CMK (cell line): ENCODE measurements at places on chromosomes 13 and 19.

GRCh38 chr19:8253678-8254077, 44.5 kb downstream of the CERS4 start:
- DNase-seq = no peak

- DNase-seq = no peak
These were observed 46.4 kb downstream of the SOX1 start for GRCh38 chr13:112113348-112113747.

DNA sequence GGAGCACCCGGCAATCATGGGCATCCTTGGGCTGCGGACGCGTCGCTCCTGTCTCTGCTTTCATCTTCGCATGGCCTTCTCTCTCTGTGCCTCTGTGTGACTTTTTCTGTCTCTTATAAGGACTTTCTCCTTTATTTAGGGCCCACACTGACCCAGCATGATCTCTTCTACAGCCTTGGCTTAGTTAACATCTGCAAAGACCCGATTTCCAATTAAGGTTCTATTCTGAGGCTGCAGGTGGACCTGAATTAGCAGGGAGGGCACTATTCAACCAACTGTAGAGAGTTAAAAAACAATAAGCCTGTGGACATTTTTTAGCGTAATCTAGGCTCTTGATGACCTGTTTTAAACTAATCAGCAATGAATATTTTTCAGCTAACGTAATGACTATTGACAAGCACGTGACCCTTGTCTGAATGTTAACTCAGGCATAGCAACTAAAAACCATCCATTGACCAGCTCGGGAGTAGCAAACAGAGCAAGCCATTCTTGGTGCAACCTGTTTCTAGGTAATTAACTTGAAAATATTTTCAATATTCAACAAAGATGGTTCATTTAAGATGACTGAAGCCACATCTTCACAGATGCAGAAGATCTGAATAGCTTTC, 15.2 kb downstream of the F10 start:
- DNase-seq = no peak

GRCh38 chr19:3959766-3960131, 11.2 kb downstream of the DAPK3 start:
- DNase-seq = no peak

- no peak for DNase-seq
These were observed 5.6 kb downstream of the FCGRT start for GRCh38 chr19:49518033-49518432.

- DNase-seq = no peak
These were observed 35.1 kb downstream of the MTMR6 start for GRCh38 chr13:25252225-25252624.

GRCh38 chr19:46016426-46017094, 6.3 kb downstream of the PGLYRP1 start:
- peak; percentile 55 for DNase-seq

GRCh38 chr13:31905961-31906360, 125.6 kb upstream of the FRY start:
- no peak for DNase-seq

DNA sequence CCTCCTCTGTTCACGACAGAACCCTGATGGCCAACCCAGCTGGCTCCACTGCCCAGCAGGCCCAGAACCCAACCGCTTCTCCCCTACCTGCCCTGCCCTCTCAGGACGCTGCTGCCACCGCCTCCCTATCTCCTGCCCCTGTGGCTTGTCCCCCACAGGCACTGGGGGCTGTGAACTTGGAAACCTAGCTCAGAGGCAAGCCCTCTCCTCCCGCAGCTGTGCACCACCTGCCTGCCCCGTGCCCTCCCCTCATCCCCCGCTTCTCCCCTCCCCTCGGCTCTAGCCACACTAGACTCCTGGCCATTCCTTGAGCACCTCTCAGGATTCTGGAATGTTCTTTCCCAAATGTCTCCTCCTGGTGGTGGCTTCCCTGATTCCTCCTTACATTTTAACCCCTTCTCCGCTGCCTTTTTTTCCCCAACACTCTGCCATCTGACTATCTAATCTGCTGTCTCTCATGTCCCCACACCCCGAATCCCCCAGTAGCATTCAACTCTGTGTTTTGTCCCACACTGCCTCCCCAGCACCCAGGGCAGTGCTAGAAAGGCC, 6.7 kb downstream of the NANOS3 start:
- no peak for DNase-seq

DNA sequence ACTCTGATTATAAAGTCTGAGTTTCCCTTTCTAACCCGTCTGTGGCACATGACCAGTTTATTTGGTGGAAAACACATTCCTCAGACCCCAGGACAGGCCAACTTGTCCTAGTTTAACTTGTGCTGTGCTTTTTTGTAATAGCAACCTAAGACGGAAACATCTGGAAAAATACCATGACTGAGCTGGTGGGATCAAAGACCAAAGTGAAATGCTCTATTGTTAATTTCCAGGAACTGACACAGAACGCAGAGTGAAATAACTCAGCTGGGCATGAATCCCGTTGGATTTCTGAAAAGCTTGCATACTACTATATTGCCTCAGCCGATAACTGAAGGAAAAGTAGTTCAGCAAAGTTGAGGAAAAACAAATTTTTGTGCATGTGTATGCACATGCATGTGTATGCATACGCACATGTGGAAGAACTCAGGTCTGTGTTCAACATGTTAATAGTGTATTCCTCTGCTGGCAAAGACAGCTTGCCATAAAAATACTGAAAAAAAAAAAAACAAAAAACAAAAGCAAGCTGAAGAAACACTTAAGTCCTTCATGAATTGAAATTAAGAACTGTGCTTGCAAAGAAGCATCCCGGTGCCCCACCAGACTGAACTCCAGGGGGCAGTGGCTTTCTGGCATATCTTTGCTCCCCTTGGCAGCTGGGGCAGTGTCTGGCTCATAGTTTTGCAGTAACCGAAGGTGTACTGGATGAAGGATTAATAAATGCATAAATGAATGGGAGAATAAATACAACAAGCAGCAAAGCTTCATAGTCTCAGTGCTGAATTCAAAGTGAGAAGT, 187.8 kb downstream of the LHFPL6 start:
- DNase-seq = no peak

DNA sequence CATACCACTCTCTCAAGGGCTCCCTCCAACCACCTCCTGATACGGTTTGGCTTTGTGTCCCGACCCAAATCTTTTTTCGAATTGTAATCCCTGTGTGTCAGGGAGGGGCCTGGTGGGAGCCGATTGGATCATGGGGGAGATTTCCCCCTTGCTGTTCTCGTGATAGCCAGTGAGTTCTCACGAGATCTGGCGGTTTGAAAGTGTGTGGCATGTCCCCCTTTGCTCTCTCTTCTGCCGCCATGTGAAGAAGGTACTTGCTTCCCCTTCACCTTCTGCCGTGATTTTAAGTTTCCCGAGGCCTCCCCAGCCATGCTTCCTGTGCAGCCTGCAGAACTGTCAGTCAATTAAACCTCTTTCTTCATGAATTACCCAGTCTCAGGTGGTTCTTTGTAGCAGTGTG, 34.7 kb upstream of the SLC15A1 start:
- no peak for DNase-seq

GRCh38 chr19:53365134-53365898, at the start of gene ZNF525:
TSS of gene ZNF525 (plus strand) at chr19:53365705. CDS start at chr19:53372282, 6,577 bp downstream.
- peak; percentile 78 for DNase-seq

DNA sequence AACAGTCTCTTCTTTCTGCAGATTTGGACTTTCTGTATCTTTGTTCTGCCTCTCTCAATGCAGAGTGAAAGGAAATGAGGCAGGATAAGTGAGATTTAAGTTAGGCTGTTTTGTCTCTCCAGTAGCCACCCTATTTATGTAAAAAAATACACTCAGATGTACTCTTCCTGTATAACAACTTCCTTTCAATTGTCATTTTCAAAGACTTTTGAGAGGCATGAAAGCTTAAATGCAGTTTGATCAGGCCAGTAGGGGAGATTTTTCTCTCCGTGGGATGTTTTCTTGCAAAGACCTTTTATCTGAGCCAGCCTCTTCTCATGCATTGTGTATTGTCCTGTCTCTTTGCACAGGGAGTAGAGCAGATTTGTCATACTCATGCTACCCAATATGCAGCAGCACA, 166.8 kb downstream of the SLITRK5 start:
- DNase-seq = no peak

GRCh38 chr19:15122331-15123030, 15.3 kb downstream of the SYDE1 start:
- no peak for DNase-seq

DNA sequence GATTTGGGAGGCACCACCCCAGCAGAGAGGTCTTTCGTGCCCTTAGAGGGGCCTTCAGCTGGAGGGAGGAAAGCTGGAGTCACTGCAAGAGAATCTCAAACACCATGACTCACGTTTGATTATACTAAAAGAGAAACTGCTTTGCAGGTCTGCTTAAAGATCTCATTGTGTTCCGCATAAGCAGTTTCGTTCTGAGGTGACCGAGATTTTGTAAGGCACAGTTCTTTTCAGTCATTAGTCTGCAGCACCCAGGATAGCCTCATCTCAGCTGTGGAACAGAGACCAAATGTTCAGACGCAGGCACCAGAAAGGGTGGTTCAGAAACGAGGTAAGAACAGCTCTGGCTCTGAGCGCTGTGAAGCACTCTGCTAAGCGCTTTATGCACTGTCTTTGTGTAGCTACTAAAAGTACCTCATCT, 71.2 kb upstream of the GTF3A start:
- no peak for DNase-seq

GRCh38 chr13:113305208-113305607, 8.2 kb downstream of the LAMP1 start:
- DNase-seq = no peak

GRCh38 chr19:13864667-13865570, 12.0 kb upstream of the NANOS3 start:
- no peak for DNase-seq

- DNase-seq = no peak
These were observed 62.5 kb downstream of the RFX2 start for GRCh38 chr19:6047741-6048251.

DNA sequence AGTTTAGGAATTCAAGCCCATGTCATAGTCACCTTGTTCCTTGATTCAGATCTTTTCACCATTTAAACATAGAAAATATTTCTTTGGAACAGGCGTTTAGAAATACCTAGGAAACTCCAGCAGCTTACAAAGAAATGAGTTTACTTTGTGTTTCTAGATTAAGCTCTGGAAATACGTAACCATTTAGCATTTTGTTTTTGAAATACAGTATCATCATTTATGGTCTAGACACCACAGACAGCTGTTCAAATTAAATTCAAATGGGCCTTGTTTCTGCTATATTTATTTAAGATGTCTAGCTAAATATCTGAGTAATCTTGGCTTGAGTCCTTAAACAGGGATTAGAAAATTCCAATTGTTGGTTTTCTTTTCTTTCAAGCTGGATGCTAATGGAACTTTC, 228.5 kb downstream of the NDFIP2 start:
- DNase-seq = no peak

DNA sequence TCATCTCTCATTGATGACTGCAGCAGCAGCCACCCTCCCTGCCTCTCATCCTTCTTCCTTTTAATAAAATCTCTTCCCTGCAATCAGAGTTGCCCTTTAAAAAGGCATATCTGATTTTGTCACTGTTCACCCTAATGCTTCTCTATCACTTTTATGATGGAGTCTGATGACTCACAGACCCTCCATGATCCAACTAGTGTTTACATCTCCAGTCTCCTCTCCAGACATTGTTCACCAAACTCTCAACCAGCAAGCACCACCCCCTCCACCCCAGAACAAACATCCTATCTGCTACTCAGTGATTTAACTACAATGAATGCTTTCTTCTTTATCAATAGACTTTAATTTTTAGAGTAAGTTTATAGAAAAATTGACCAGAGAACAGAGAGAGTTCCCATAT, 59.5 kb downstream of the TNFSF11 start:
- no peak for DNase-seq

- peak; percentile 7 for DNase-seq
These were observed 764.4 kb downstream of the LIG4 start for GRCh38 chr13:107450931-107451330.

GRCh38 chr13:33441015-33441414, 155.5 kb upstream of the STARD13 start:
- no peak for DNase-seq

DNA sequence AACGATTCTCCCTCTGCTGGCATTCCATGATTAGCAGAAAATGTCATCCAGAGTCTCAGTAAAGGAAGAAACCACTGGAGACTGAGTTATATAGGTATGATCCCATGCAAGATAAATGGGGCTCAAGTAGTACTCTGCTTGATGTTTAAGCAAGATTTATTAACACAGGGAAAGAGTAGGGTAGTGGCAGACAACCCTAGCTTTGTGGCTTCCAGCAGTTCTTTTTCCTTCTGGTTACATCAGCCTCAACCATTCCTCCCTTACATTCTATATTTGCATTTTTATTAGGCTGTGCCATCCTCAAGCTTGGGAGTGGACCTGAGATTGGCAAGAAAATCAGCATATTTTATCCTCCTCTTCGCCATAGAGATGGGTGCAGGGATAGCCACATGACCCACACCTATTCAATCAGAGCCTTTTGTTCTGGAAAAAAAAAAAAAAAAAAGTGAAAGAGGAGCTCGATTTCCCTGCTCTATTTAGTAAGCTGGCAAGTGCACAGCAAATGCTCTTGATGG, 402.1 kb downstream of the ZNF536 start:
- DNase-seq = no peak

DNA sequence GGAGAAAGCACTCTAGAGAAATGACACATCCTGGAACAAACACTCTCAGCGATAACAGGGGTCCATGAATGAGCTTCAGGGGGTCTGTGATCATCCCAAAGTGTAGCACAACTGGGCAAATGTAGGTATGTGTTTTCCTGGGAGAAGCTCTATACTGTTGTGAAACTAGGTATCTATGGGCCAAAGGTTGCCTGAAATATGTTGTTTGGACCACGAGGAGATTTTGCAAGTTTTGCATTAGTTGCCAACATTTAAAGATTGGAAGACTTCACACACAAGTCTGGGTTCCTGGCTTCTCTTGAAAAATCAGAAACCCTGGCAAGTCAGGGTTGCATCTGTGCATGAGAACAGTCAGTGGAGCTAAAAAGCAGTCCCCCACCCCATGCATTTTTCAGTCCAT, 26.7 kb upstream of the POU2F2 start:
- no peak for DNase-seq

DNA sequence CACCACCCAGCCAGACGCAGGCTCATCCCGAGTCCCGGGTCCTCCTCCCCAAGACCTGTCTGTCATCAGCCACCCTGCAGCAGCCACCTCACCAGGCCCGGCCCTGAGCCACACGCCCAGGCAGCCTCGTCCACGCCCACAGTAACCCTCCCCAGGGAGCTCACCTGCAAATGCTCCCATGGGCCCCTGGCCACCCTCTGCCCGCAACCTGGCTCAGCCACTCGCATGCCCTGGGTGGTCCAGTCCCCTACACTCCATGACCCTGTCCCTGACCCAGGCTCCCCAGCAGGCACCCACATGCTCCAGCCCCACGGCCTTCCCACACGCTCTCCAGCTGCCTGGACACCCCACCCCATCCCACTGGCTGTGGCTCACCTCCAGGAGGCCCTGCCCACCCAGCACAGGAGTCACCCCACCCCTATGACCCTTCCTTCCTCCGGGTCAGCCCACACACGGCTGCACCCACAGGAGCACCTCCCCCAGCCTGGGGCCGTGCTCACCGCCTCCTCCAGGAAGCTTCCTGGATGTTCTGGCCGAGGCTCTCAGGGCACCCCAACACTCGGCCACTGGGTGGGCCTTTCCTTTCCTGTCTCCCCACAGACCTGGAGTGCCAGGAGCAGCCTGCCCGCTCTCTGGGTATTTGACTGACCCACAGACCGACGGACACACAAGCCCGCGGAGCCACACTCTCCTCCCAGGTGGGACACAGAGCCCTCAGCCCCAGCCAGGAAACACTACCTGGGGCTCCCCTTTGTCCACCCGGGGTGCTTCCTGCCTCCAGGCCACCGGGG, 3.6 kb downstream of the TMEM259 start:
- DNase-seq = peak; percentile 67
